Stimulated activated CD8-positive, alpha-beta memory T cell treated with anti-CD3 and anti-CD28 coated beads, Interleukin-2, amount 100 ng/mL, for 1 hour (primary cell): ENCODE measurements at places on chromosomes 16 and 17.

- DNase-seq: no peak
These were observed 123.8 kb upstream of the RPL38 start for GRCh38 chr17:74079537-74080300.

GRCh38 chr17:29076722-29077121 is 33.8 kb downstream of the PIPOX start:
- DNase-seq: no peak

GRCh38 chr16:57081744-57082143 is 10.6 kb upstream of the CPNE2 start:
- no peak for DNase-seq

GRCh38 chr17:50088952-50089825 is 6.0 kb upstream of the PDK2 start:
- no peak for DNase-seq

- DNase-seq: no peak
These were observed 509 bp upstream of the ATAD5 start for GRCh38 chr17:30831257-30831656.

GRCh38 chr17:1413281-1413791 is 13.3 kb upstream of the YWHAE start:
- DNase-seq: no peak

DNA sequence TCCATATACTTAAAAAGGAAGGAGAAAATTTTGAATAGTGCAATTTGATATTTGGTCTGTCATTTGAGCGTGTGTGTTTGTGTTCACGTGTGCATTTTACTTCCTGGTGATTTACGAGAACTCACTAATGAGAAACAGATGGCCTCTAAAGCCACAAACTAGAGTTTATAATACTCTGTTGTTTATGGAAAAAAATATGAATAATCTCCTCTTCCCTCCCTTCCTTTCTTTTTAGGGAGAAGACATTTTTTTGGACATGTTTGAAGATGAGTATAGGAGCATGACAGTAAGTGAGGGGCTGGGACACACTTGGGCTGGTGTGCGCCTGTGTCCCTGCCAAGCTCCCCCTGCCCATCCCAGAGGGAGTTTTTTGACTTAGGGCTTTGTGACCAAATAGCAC is 102.7 kb downstream of the CLEC16A start:
- no peak for DNase-seq
